NCI-H446 treated with DMSO at 0.1 percent for 48 hours (cell line): ENCODE measurements at places on chromosomes 4 and X.

DNA sequence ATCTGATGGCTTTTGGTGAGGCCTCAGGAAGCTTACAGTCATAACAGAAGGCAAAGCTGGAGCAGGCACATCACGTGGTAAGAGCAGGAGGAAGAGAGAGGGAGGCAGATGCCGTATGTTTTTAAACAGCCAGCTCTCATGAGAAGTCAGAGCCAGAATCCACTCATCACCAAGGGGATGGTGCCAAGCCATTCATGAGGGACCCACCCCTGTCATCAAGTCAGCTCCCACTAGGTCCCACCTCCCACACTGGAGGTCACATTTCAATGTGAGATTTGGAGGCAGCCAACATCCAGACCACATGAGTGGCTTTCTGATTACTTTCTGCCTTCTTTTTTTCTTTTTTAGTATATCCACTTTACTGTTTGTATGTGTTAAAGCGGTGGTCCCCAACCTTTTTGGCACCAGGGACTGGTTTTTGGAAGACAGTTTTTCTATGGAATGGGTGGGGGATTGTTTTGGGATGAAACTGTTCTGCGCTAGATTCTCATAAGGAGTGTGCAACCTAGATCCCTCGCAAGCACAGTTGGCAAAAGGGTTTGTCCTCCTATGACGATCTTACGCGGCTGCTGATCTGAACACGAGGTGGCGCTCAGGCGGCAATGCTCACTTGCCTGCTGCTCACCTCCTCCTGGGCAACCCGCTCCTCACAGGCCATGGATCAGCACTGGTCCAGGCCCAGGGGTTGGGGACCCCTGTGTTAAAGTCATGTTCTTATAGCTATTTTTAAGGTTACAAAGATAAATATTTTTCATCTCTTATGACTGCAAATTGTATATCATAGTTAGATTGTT is 61.7 kb downstream of the SLIT2 start:
- DNase-seq: no peak

DNA sequence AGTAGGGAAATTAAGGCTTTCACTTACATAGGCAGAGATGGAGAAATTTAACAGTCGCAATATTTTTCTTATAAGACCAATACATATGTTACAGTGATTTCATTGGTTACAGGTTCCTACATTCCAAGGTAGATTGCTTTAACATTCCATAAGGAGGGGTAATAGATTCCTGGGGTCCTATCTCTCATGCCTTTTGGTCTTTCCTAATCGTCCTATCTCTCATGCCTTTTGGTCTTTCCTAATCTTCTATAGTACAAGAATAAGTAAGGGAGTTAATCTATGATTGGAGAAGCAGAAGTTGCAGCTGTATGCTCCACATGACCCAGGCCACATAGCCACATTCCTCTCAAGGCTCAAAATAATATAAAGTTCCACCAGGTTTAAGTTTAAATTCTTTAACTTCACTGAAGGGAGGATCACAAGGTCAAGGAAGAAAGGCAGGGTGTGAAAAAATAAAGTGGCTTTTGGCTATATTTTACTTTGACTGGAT is 285.0 kb upstream of the BOD1L1 start:
- DNase-seq: no peak

DNA sequence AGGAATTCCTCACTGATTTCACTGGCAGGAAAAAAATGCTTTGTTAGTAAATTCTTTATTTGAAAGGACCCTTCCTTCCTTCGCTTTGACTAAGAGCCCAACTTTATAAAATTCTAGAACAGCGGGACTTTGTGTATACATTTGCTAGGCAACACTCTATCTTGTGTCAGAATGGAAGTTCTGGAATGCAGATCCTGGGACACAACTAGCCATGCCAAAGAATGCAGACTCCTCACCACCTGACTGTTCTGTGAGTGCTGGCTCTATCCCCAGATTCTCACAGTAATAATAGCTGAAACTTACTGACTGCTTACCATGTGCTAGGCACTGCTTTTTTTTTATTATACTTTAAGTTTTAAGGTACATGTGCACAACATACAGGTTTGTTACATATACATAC is 73.3 kb upstream of the ZDHHC15 start:
- no peak for DNase-seq

GRCh38 chr4:165493359-165493758 is 114.6 kb downstream of the CPE start:
- DNase-seq: no peak

GRCh38 chr4:143384381-143384994 is 47.8 kb downstream of the GAB1 start:
- peak; percentile 85 for DNase-seq

GRCh38 chr4:81486502-81486901 is 14.8 kb upstream of the RASGEF1B start:
- no peak for DNase-seq

DNA sequence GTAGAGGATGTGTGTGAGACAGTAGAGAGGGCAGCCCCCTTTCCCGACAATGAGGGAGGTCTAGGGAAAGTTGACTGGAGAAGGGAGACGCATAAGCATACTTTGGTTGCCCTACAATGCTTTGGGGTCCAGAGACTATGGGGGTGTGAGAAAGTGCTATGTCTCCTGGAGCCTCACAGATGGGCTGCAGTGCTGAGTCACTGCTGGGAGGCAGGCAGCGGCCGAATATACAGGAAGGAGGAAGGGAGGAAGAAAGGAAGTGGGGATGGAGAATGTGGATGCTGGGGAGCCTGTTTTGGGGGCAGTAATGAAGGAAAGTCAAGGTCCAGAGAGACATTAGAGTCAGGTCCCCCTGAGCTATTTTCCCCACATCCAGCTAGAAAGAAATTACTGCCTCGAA is 12.7 kb downstream of the DRP2 start:
- DNase-seq: no peak

GRCh38 chr4:680551-680927 is 6.2 kb downstream of the MYL5 start:
- no peak for DNase-seq

DNA sequence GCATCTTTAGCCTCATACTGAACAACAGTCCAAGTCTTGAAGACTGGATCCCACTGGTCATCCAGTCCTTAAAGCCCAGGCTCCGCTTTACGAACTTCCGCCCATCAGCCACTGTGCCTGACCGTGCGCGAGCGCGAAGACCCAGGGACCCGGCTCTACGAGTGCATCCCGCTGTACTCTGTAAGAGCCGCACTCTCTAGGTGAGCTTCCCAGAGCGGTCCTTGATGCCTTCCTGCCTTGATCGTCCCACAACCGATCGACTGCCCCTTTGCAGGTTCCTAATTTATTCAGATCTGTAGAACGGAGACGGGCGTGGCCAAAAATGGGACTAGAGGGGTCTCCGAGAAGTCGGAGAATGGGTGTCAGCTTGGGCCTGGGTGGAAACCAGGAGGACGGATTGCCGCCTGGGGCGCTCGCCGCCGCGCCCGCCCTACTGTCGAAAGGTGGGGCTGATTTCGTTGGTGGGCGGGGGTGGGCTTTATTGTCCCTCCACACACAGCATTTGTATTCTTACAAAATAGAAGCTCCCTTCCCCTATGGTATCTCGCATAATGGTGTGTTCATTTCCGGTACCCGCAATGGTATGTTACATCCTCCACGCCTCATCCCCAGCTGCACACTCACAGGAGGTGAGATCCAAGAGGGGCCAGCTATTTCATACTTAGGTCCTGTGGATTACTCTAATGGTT is 42.3 kb upstream of the FAM156A start:
- no peak for DNase-seq

GRCh38 chr4:188412499-188412898 is 273.3 kb downstream of the TRIML1 start:
- DNase-seq: no peak

DNA sequence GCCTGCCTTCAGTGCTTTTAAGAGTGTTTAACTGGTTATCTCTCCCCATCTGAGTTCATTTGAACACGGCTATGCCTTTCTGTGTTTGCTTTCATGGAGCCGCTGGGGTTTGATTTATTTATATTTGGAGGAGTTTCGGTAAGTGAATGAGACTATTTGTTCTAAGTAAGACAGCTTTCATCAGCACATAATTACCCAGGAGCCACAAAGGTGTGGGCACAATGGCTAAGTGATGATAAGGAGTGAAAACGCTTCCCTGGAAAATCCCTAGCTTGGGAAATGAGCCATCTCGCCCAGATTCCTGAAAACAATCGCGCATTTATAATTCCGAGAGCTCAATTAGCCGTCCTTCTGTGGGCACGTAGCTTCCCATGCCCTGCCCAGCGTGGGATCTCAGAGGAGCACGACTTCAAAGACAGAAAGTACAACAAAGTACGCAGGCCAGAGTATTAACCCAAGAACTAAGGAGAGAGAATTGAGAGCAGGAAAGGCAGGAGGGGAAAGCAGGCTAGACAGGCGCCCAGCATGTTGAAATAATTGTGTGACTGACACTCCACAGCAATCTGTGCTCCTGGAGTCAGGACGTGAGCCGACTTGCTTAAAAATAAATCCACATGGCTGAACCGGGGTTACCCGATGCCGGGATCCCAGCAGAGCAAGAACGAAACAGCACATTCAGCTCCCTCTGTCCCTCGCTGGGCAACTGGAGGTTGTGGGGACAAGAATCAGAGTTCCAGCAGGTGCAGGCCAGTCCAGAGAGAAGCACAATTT is 99.0 kb downstream of the DHRSX start:
- no peak for DNase-seq

DNA sequence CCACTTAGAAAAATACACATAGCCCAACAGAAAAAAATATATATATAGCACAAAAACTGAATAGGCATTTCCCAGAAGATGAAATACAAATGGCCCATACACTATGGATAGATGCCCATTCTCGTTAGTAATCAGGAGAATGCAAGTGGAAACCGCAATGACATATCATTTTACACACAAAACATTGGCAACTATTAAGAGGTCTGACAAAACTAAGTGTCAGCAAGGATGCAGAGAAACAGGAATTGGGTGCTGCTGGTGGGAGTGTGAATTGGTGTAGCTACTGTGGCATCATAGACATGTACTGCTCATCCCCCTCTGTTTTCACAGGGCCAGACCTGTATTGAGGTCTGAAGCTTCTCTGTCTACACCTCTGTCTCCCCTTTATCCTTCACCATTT is 320.0 kb downstream of the IDS start:
- no peak for DNase-seq

DNA sequence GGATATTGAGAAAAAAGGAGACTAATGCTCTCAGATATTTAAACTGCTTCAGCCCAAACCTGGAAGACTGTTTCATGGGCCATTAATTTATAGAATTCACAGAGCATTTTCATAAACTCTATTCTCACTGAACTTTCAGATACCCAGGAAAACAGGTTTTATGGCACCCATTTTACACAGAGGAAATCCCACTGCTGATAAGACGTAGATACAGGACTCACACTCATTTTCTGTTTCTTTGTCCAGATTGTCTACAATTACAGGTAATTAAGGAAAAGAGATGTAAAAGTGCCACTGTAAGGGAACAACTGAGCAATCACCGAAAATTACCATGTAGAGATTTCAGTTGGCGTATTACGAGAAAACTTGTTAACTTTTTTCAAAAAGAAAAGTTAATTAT is 83.3 kb downstream of the FAM184B start:
- no peak for DNase-seq

DNA sequence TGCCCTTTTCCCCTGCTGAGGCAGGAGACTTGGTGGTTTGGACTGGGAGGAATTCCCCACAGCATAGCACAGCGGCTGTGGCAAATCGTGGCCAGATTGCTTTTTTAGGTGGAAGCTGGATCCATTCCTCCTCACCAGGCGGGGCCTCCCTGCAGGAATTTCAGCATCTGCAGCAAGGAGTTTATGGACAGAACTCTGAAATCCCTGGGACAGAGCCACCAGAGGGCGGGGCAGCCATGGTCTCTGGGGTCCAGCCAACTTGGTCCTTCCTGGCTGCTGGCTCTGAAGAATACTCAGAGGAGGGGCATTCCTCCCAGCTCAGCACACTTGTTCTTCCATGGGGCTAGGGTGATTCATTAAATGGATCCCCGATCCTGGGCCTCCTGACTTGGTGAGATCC is 794.3 kb downstream of the SH3BGRL start:
- no peak for DNase-seq

DNA sequence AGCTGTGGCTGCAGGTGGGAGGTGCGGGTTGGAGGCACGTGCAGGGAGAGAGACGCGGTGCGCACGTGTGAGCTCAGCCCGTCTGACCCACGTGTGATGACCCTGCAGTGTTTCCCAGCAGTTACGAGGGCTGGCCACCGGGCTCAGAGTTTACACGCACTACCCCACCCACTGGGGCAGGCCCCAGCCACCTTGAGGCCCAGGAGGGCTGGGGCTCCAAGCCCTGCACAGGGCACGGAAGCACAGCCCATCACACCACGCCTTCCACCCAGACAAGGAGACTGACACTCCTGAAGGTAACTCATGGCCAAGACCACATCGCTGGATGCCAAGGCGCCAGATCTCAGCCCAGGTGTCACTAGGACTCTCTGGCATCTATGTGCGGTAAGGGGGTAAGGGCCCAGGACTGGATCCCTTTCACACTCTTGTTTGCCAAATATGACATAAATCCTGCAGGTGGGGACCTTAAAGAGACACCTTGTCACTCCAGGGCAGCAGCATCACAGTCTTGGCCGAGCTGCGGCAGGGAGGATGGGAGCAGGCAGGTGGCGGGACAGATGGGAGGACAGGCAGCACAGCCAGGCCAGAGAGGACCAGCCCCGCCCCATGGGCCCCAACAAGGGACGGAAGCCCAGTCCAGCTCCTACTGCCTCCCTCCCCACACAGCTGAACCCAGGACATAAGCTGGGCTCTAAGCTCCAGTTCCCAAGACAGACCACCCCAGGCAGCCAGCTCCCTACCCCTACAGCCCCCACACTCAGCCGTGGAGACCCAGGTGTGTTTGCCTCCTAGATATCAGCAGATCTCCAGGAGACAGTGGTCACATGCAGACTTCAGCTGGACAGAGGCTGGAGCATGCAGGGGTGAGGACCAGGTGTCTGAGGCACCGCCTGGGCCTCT is 56.8 kb downstream of the ZFYVE28 start:
- DNase-seq: no peak

GRCh38 chrX:13994104-13994503 is 35.6 kb downstream of the GEMIN8 start:
- DNase-seq: no peak

DNA sequence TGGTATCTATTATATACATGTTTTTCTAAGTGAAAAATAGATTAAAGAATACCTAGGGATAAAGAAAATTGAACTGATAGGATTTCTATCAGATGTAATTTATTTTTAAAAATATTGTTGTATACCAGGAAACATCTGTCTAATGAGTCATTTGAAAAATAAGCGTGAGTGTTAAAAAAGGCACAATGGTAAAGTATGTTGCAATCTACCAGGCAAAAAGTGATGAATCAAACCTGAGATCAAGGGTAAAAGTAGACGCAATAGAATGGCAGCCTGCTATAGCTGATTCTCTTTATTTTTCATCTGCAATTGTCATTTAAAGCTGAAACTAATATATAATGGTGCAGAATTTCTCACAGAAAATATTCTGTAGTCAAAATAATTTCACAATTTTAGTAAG is 1119.6 kb downstream of the PCDH18 start:
- DNase-seq: no peak

DNA sequence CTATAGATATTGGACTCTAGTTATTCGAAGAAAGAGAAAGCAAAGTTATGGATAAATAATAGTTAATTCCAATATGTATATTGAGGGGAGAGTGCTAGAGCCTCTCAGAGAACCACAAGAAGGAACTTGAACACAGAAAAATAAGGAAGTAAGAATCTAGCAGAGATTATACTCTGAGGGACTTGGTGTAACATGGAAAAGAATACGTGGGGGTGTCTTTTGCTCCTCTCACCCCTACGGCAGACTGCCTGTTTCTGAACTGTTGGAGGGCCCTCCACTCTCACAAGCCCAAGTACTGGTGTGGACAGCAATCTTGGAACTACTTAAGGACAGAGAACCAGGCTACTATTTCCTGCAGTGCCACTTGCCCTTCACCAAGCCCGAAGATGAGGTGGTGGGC is 1174.4 kb upstream of the PCDH10 start:
- DNase-seq: no peak

- DNase-seq: no peak
Measured at GRCh38 chr4:2728221-2728620, 27.9 kb downstream of the TNIP2 start.
